ENCODE measurements at places on chromosomes 16 and 17.
A peak's percentile ranks its signal among the peaks of the same experiment; 100 is the strongest.

DNA sequence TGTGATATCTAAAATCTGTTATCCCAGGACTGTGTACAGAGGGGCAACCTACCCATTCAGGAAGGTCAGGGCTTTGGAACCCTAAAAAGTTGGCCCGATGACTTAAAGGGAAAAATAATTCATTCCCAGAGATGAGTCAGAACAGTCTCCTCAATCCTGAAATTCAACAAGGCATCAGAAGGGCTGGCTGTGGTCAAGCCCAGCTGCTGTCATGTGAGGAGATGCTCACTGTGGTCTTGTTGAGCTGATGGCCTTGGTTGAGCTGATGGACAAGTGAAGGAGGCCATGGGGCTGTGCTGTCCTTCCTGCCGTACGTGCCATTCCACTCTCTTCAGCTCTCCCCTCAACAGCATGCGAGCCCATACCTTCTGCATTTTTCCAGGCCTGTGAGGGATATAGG, 20.9 kb upstream of the DRG2 start:
- no peak for DNase-seq

DNA sequence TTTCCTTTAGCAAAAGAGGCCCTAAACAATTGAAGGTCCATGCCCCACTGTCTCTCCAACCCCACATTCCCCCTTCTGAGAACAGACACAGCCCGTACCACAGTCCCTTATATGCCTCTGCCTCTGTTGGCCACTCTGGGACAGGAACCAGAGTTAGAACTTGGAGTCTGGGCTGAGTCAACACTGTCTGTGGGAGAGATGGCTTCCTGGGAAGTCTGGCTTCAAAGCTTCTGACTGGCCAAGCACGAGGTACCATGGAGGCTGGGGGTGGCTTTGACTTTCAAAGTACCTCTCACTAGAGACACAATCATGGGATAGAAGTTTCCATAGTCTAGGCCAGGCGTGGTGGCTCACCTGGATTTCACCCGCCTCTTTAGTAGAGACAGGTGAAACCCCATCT, 14.9 kb upstream of the SPOP start:
- no peak for DNase-seq

- no peak for DNase-seq
These were observed 128.5 kb upstream of the RBL2 start for GRCh38 chr16:53305743-53306142.

DNA sequence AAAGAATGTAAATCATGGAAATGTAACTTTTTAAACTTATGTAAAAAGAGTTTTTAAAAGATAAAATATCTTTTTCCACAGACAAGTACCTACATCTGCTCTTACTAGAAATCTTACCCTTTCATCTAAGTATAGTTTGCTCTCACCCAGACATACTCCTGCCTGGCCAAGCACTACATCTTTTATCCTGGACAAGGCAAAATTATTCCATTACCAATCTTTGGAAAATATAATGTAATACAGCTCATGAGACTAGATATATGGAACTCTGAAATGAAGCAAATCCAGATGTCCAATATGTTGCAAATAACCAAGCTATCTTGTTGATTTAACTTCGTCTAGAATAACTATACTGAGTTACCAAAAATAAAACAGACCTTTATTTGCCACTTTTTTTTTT, 50.0 kb downstream of the VMP1 start:
- no peak for DNase-seq

DNA sequence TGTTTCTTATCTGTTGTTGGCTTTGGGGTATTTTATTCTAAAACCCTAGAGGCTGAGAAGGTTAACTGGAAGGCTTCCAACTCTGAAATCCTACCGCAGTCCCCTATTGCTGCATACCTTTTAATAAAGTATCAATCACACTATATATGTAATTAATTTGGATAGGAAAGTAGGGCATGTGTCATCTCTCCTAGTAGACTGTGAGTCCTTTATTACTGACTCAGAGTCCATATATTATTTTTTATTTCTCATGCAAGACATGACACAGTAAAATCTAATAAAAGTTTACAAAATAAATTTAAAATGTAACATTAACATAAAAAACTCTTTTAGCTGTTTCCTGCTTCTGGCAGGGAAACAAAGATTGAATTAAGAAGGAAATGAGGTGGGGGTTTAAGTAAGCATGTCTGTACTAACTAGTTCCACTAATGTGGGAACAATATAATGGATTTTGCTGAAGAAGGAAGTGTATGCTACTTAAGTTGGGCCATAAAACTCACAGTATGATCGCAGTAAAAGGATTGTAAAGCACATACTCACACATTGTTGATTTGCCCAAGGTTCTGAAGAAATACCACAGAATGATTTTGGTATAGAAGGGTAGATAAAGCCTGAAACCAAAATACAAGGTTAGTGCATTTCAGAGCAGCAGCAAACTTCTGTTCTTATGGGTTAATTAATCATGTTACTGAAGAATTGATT, 97.6 kb upstream of the HLF start:
- no peak for DNase-seq

DNA sequence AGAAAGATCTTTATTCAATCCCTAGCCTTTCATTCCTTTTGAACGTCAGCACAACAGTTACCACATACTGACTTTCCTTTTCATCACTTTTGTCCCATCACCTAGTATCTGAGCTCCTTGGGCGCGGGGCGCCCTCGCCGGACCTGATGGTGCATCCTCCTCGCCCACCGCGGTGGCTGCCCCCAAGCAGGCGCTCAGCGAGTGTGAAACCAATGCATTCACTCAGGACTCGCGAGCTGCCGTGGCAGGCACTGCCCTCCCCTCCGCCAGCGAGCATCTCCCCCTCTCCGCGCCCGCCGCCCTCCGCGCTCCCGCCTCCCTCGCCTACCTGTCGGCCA, 756 bp downstream of the KLHL11 start:
- DNase-seq, result peak; percentile 40

GRCh38 chr17:41894791-41895331, 23.9 kb downstream of the ACLY start:
- no peak for DNase-seq

DNA sequence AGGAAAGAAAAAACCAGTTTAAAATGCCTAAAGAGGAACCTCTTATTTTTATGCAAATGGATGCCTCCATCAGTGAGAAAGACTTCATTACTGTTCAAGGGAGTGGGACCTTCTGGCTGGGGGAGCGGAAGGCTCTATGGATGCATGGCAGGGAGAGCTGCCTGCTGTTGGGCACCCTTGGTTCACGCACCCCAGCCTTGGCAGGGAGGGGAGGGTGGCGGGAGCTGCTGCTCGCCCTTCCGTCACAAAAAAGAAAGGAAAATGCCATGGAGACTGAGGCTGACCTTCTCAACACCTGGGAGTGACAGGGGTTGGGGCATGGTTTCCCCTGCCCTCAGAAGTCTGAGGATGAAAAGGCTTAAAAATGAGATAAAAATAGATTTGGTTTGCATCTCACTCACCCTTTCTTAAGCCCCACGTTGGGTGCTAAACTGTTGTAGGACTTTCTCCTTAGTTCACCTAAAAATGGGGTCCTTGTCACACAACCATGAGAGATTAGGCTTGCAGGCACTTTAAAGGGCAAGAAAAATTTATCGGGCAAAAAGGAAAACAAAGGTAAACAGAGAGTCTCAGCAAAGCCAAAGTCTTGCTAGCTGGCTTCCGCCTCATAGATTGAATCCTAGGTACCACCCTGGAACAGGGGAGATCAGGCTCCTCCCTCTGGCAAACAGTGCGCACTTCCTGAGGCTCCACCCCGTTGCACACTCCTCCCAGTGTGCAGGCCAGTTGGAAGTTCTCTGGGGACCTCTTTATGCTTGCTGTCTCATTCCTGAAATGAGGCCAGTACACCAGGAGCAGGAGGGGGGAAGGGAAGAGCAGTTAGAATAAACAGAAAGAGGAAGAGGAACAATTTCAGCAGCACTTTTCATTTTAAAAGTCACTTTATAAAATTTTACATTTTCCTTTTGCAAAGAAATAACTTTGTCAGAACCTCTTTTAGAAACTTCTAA, 31.6 kb downstream of the PHKB start:
- no peak for DNase-seq

GRCh38 chr17:32569171-32570080, 82.6 kb downstream of the CDK5R1 start:
- no peak for DNase-seq

DNA sequence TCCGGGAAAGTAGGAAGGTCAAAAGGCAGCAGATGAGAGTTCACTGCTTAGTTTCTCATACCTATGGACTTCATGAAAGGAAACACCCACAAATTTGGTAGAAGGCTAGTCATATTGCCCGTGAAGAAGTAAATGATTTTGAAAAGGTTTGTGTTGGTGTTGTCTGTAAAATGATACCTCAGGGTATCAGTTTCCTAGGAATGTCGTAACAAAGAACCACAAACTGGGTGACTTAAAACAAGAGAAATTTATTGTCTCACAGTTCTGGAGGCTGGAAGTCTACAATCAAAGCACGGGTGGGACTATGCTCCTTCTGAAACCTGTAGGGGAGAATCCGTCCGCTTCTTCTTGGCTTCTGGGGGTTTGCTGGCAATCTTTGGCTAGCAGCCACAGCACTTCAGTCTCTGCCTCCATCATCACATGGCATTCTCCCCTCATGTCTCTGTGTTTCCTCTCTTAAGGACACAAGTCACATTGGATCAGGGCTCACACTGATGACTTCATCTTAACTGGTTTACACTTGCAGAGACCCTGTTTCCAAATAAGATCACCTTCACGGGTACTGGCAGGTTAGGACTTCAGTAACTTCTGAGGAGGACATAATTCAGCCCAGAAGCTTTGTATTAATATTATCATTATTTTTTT, 2.0 kb upstream of the NAE1 start:
- DNase-seq, result no peak

DNA sequence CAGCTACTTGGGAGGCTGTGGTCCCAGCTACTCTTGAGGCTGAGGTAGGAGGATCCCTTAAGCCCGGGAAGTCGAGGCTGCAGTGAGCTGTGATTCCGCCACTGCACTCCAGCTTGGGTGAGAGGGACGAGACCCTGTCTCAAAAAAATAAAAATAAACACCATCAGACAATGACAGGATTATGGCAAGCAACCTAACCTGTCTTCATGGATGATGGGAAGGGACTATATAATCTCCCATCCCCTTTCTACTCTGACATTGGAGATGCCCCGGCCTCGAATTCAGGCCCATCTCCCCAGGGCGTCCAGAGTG, 893 bp downstream of the TRIM25 start:
- no peak for DNase-seq

DNA sequence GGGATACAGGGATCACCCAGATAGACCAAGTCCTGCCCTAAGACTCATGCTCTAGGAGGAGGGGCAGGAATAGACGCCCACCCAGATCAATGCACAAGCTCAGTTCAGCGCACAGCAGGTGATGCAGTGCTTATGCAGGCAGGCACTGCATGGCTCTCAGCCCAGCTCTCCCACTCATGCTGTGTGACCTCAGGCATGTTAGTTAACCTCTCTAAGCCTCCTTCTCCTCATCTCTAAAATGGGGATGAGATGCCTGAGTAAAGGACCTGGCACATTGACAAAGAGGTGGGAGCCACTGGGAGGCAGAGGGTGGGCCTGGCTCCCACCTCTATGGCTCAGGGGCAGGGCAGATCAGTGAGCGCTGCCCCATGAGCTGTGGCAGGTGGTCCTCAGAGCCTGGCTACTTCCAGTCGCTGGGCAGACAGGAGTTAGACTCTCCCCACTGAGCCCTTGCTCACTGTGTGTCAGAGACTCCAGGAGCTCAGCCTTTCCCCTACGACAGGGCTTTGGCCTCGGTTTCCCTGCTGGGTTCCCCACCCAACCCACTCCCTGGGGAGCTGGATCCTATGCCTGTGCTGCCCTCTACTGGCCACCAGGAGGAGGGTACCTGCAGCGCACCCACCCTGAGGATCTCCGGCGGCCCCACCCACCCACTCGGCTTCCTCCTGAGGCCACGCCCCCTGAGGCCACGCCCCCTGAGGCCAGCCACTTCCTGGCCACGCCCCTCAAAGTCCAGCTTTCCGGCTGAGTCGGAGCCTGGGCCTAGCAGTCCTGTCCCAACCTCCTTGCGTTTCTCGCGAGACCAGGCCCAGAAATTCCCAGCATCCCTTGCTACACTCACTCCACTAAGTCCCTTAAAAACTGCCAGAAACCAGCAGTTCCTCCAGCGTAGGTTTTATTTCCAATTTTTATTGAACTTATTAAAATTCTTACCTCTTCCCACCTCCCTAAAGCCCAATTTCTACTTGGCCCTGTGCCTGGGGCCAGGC, 196.1 kb downstream of the GSG1L start:
- DNase-seq, result no peak

DNA sequence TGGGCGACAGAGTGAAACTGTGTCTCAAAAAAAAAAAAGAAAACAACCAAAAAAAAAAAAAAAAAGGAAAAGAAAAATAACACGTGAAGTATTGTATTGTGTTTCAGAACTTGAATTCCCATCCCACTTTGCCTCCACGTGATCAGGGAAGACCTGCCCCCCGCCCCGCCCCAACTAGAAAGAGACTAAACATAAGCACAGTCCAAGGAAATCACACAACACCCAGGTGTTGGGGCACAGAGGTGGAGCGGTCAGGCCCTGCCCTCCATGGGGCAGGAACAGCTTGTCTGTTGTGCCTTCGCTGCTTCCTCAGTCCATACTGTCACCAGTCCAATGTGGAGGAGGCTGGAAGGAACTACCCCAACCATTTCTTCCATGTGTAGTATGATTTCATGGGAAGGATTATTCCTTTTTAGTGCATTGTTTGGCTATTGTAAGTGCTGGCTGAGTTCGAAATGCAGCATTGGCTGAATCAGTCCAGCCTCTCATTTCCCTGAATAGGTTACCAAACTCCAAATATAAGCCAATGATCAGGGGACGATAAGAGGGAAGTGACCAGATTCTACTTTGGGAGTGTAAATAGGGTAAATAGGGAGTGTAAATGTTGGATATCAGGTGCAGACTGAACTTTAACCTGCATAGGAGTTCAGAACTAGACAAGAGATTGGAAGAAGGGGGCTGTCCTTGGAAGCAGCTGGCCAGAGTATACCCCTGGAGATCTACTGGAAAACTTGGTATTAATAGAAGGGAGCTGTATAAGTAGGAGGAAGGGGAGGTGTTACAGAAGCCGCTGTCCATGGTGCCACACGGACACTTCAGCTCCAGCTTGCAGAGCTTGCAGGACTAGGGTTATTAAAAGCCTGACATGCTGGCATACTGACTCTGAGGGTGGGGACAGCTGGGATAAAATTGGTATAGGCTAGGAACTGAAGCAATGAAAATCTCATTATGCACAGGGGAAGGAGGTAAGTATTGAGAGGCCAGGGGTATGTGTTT, 50.7 kb downstream of the TANGO6 start:
- DNase-seq, result no peak
